Stomach (tissue), 19 donors: ENCODE measurements at places on chromosomes 16 and 17. TPM values are rescaled to one million over a fixed set of nuclear protein-coding genes. Genes with fewer than 3 reads are reported as not detected.

The TPSG1 gene
- not detected for total RNA-seq

The HOXB2 gene
- total RNA-seq = 83.0 TPM

The OGFOD1 gene
- 38.0 TPM for total RNA-seq

The CTRB1 gene
- not detected for total RNA-seq

- DNase-seq = no peak
Measured at GRCh38 chr16:29925105-29925756, 795 bp downstream of the KCTD13 start.

- no peak for DNase-seq
Measured at GRCh38 chr17:82938486-82938872, 98.7 kb upstream of the ZNF750 start.

DNA sequence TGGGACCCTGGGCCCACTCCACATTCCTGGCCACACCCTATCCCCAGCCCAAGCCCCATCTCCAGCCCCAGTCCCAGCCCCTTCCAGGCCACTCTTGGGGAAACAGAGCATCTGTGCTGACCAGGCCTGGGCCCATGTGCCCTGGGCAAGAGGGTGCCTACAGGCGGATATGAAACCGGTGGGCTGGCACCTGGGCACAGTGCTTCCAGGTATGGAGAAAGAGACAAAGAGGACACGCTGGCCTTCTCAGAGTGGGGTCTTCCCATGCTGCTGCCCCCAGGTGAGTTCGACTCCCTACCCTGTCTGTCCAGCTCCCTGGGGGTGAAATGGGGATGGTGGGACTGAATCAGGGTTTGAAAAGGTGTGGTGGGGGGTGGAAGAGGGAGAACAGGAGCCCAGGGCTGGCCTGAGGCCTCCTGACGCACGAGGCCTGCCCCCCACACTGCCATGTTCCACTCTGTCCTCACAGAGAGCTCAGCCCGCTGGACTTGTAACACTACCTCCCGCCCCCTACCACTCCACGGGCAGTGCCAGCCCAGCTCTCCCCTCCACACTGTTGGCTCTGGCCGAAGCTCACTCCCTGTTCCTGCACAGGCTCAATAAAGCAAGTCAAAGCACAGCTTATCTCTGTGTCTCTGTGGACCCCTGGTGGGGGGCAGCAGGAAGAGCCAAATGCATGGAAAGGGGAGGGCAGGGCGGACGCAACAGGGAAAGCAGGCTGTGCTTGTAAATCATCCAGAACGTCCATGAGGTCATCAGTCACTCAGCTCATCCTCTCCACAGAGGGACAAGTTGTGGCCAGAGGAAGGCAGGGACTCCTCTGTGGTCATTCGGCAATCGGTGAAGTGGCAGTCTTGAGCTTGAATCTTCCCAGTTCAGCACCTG is 71.1 kb upstream of the TMEM97 start:
- DNase-seq = no peak

DNA sequence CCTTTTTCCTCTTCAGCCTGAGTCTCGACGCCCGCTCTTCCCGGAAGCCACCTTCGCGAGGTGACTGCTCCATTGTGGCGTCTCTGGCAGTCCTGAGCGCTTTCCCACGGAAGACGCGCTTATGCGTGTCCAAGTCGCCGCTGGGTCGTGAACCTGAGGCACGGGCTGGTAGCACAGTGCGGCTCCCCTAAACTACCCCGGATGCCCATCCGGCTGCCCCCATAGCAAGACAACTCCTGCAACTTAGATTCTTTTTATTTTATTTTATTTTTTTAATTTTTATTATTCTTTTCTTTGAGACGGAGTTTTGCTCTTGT is 2.1 kb upstream of the ESRP2 start:
- no peak for DNase-seq

DNA sequence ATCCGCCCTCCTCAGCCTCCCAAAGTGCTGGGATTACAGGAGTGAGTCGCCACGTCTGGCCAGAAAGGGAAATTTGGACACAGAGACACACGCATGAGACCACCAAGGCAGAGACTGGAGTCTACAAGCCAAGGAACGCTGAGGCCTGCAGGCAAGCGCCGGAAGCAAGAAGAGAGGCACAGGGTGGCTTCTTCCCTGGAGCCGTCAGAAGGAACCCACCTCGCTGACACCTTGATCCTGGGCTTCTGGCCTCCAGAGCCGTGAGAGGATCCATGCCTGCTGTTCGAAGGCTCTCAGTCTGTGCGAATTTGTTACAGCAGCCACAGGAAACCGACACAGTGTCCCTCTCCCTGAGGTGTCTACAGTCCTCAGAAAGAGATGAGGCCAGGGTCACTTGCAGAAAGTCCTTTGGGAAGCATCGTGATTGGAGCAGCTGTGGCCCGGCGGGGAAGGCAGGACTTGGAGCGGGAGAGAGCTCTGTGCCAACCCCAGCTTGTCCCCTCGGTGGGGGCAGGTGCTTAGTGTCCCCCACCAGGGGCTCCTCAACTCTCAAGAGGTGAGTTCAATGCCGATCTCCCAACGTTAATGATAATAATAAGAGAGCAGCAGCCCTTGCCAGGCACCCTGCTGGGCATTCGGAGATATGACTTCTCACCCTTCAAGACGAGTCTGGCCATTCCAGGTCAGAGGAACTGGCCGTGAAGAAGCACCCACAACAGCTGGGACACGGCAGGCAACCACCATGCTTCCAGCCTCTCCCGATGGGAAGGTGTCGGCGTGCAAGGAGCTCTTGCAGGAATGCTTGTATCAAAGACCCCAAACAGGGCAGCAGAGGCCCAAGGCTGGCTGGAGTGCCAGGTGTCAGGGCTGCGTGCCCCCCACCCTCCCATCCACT is 68.4 kb upstream of the TNRC6C start:
- DNase-seq = no peak

DNA sequence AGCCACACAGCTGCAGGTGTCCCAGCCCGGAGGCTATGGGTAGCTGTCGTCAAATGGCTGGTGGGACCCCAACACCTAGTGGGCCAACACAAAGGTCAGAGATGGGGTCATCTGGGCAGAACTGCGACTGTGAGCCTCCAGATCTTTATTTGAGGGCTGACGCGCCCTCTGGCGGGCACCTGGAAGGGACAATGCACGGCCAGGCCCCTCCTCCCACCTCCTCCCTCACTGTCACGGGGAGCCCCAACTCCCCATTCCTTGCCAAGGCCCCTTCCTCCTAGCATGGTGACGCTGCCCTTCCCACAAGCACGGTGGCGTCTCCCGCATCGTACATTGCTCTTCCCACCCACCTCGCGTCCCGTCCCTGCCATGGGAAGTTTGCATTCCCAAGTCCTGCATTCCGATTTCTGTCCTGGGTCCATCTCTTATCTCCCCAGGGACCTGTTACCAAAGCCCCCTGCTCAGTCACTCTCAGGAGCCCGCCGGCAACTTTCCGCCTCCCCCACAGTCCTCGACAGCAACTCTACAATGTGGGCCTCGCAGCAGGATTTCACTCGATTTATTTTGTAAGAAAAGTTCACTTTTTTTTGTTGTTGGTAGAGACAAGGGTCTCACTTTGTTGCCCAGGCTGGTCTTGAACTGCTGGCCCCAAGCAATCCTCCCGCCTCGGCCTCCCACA is 1.0 kb downstream of the TLE7 start:
- no peak for DNase-seq

DNA sequence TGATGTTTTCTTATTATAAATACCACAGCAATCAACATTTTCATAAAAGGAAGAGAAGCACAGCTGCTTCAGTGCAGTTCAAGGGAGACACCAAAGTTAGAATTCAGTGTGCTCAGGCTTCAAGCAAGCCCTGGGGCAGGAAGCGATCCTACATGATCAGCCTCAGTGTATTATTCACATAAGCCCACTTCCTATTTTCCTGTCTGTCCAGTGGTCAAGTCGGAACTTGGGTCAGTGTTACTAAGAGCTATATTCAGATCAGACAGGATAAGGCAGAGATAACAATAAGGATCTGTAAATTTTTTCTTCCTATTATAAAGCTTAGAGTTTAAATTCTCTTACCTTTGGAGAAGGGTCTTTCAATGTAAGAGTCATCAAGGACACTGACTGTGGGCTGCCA is 12.9 kb downstream of the HEATR6 start:
- DNase-seq = no peak

- DNase-seq = no peak
Measured at GRCh38 chr17:65954148-65954449, 237.8 kb downstream of the CEP112 start.
